ENCODE measurements at places on chromosomes 7 and 10. TPM values are rescaled to one million over a fixed set of nuclear protein-coding genes. Genes with fewer than 3 reads are reported as not detected.

KEL gene
- not detected for total RNA-seq

GRCh38 chr10:50937230-50937907, 51.9 kb upstream of the A1CF start:
- peak; percentile 90 for DNase-seq
- H3K27ac ChIP-seq = no peak overlapping the region
- no peaks in the 10 kb centered on the region for H3K4me1 ChIP-seq

MALRD1 gene
- not detected for total RNA-seq

GRCh38 chr10:128298587-128298986, 172.4 kb upstream of the MKI67 start:
- no peak overlapping the region for H3K4me3 ChIP-seq
- DNase-seq = no peak
- no peaks in the 10 kb centered on the region for H3K4me1 ChIP-seq
- H3K27me3 ChIP-seq = no peaks in the 10 kb centered on the region
- no peaks in the 10 kb centered on the region for H3K36me3 ChIP-seq

GNGT1 gene
- total RNA-seq = not detected
